ENCODE measurements at places on chromosomes 11 and 22.

GRCh38 chr22:19114984-19115552, 7.1 kb downstream of the DGCR2 start:
- no peak for DNase-seq

DNA sequence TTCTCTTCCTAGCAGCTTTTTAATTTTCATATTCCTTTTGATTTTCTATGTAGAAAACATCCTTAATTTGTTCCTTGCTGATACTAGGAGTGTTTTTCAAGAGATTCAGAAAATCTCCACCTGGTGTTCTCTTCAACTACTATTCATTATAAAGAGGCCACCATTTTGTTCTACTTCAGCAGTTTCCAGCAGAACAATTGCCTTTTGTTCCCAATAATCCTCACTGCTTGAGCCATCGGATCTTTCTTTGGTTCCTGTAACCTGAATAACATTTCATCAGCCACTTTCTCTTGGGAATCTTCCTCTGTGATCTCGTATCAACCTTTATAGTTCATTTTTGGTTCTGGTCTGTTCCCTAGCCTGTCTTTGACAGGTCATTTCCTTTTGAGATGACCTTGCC, 1.8 kb upstream of the OR10A5 start:
- no peak for DNase-seq

DNA sequence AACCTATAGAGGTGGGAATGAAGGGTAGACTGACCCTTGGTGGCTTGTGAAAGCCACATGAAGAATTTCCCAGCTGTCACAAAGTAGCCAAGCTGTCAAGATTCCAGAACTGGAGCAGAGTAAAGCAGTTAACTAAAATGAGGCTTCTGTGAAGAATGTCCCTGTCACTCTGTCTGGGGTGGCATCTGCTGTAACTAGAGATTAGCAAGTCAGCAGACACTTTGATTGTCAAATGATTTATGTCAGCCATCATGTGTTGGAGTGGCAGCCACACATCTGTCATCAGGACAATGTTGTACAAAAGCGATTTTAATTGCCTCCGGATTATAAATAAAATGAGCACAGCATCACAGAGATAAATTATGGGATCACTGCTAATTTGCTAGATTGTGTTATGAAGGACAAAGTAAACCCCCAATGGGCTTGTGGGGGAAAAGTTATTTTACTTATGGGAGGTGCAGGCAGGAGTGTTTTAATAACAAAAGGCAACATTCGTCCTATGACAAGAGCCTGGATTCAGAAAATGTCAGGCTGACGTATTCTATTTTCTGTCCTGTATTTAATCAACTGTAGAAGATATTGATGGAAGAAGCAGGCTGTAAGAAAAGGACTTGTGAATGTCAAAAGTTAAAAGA, 270.9 kb downstream of the FAM181B start:
- DNase-seq, result no peak

DNA sequence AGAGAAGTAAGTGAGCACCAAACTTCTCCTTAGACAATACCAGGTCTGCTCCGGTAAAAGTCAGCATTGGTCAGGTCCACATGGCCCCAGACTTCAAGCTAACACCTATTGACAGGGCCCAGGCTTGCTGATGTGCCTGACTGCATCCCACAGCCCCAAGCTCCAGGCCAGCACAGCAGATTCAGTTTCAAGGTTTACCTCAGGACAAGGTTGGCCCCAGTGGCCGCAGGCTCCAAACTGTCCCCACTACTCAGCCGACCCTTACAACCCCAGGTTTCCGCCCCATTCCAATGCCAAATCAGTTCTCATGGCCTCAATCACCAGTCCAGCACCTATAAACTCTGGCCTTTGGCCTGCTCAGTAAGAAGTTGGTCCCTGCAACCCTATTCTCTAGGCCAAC, 39.4 kb downstream of the OR4C6 start:
- DNase-seq, result no peak

GRCh38 chr11:47332791-47333525, 19.5 kb downstream of the MYBPC3 start:
- no peak for DNase-seq

GRCh38 chr11:73398132-73398526, 21.9 kb downstream of the RELT start:
- no peak for DNase-seq

GRCh38 chr11:120378474-120378873, 42.3 kb downstream of the ARHGEF12 start:
- no peak for DNase-seq

DNA sequence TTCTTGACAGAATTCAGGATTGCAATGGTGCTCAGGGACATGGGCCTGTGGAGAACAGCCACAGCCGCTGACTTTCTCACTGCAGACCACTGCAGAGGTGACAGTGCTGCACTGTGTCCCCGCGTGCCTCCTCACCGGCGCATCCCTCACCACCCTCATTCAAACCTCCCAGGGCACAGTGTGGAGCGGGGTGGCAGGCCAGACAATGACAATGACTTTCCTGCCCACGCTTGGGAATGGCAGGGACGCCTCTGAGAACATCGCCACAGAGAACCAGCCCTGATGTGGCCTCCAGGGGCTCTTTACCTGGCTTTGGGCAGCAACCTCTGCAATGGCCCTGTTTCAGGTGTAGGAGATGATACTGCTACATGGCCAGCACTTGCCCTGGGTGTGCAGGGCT, 65.7 kb downstream of the NCAPD3 start:
- no peak for DNase-seq

- DNase-seq, result no peak
Measured at GRCh38 chr11:113048820-113049768, 87.9 kb downstream of the NCAM1 start.

DNA sequence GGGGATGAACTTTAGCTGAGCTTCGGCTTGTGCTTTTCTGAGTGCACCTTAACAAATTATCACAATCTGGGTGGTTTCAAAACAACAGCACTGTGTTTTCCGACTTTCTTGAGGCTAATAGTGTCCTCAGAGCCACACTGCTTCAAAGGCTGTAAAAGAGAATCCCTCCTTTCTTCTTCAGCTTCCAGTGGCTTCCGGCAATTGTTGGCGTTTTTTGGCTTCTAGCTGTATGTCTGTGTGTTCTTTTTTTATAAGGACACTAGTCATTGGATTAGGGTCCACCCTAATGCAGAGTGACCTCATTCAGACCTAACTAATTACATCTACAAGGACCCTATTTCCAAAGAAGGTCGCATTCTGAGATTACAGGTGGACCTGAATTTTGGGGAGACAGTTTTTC, 30.6 kb downstream of the KIAA1671 start:
- DNase-seq, result no peak

- no peak for DNase-seq
Measured at GRCh38 chr22:22884888-22885840, 2.5 kb upstream of the IGLL5 start.

- DNase-seq, result no peak
Measured at GRCh38 chr22:28981818-28982499, 79.7 kb downstream of the C22orf31 start.

GRCh38 chr11:4022669-4023068, 71.9 kb upstream of the RRM1 start:
- DNase-seq, result no peak

DNA sequence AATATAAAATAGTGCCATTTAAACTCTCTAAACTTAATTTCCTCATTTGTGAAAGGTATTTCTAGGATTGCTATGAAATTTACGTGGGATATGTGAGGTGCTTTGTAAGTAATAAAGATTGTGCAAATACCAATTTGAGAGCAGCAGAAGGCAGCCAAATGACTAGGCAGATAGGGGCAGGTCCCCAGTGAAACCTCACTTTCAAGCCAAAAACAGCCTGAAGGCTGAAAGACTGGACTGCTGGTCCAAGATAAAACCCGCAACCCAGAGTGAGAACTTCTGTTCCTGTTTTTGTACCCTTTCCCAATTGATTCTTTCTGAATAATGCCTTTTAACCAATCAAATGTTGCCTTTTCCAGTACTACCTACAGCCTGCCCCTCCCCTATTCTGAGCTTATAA, 7.2 kb downstream of the DTX4 start:
- DNase-seq, result no peak

DNA sequence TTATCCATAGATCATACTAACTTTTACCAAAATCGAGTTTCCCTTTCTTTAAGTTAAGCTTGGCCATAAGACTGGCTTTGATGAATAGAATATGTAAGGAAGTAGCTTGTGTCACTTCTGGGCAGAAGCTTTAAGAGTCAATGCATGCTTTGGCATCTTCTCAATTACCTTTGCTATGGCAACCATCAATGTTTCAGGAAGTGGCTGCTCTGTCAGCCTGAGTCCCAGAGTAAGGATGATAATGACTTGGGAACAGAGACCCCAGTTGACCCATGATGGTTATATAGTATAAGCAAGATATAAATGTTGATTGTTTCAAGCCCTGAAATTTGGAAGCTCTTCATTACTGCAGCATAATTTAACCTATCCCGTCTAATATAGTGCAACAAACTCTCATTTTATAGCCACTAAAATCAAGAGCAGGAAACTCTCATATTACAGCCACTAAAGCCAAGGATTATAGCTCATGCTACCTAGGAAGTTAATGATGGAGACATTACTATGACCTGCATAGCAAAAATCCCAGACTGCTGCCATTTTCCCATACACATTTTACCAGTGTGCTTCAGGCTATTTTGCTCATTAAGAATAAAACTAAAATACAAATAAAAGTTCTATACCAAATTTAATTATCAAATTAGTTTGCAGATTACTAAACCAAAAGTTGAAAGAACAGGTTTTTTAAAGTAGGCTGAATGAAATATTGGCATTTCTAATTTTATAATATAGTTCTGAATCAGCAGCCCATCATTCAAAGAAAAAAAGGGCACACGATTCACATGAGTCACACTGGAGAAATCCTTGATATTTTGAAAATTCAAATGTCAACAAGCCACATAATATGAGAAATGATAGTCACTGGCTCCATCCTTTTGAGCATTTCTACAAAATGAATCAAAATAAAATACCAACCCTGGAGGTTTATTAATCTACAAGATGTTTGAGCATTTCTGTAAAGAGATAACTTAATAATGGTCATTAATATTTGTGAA, 23.8 kb downstream of the FSHB start:
- DNase-seq, result no peak

DNA sequence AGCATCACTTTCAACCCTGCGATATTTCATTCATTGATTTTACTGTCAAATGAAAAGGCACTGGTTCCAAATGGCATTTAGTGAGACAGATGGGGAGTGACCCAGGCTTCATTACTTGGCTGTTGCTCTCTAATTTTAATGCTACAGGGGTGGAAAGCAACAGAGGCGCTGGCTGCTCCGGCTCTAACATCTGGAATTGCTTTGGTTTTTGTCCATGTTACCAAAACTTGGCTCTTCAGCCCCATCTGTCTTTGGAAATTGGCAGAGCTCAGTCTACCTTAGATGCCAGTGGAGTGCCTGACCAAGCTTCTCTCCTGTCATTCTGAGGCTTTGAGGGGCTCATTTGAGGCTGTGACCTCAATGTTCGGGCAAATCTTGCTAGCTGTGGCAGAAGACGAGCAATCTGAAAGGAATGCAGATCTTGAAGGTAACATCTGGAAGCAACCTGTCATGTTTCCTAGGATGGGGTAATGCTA, 409.5 kb upstream of the SYN3 start:
- no peak for DNase-seq

- DNase-seq, result peak; percentile 20
Measured at GRCh38 chr11:105000797-105001196, 22.2 kb downstream of the CASP5 start.

DNA sequence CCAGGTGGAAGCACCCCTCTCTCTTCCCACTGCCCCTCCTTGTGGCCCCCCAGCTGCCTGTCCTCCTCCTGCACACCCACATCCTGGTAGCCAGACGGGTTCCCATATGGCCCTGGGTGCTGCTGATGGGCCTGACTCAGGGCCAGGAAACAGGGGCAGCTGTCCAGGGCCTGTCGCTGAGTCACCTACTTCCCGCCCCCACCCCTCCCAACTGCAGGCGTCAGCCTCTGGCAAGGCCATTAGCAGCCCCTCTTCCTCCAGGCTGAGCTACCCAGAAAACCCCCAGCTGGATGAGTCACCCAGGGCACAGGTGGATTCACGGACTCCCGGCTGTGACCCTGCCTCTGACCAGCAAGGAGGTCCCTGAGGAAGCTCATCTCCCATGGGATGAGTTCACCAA, 6.9 kb upstream of the GAL start:
- no peak for DNase-seq

GRCh38 chr22:38987171-38987895, 5.2 kb downstream of the APOBEC3B start:
- no peak for DNase-seq

GRCh38 chr22:37431801-37432707, 4.8 kb upstream of the ELFN2 start:
- DNase-seq, result no peak

DNA sequence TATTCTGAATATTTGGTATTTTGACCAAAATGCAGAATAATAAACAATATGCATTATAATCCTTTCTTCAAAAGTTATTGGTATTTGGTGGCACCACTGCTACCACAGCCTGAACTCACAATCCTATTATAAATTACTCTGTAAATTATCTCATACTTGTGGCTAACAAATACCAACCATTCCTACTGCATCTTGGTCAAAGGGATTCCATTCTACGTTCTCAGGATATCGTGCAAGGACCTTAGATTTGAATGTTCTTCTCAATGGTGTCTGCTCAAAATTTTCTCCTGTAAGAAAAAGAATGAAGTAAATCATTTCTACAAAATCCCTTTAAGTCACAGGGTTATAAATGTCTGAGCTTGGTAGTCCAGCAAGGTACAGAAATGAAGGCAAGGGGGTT, 58.7 kb downstream of the DENND5A start:
- no peak for DNase-seq

- DNase-seq, result no peak
Measured at GRCh38 chr22:49905465-49905864, 12.8 kb downstream of the ALG12 start.

DNA sequence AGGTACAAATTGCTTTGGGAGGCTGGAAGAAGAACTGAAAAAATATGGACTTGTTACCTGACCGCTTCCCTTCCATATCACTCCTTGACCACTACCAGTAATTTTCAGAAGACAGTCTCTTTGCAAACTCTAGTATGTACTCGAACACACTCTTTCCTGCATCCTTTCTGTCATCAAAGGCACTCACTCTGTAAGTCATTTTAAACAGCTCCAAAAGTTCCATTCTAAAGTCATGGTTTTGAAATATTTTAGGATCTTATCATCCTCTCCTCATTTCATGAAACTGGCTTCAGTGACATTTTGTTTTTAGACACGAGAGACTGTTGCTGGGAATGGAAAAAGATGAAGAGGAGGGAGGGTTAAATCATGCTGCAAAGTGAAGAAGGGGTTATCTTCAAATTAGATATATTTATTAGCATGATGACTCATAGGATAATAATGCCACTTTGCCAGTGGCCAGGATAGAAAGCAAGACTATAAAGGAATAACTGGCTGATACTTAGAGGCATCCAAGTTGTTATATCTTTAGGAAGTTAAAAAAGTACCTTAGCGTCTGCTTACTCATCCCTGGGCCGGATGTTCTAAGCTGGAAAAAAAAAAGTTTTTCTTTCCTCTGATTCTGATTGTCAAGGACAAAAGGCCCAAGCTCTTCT, 549.3 kb downstream of the METTL15 start:
- no peak for DNase-seq
